ENCODE measurements at places on chromosomes 1 and 21.

DNA sequence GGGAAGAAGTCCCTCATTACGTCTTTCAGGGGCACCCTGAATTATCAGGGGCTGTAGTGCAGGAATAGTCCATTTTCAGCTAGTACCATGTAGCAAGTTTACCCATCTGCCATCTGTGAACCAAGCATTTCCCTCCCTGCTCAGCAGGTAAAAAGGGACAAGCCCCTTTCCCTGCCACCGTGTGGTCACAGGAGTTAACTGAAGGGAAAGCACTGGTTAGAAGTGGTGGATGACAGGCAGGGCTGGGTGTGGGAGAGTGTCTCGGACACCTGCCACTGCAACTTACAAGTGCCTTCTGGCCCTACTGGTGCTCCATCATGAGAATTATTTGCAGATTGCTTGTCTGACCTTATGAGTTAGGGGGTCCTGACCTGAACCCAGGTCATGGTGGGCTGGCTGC, 32.0 kb upstream of the IGSF5 start:
- no peak for DNase-seq

DNA sequence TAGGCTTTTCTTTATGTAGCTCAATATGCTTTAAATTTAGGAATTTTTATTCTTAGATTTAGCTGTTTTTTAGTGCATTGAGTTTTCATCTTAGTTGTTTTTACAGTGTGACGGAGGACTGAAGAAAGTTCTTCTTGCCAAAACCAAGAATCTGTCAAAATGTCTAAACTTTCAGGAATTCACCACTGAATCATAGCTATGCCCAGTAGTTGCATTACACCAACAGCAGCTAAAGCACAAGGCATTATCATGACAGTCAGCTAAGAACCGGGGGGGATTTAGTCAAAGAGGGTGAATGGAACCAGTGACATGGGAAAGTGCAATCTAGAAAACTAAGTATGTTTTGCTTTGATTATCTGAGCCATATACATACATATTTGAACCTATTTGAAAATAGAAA, 6.5 kb upstream of the C1orf146 start:
- no peak for DNase-seq

GRCh38 chr1:65265296-65265650, 44.1 kb upstream of the DNAJC6 start:
- no peak for DNase-seq

GRCh38 chr1:196355206-196355786, 252.9 kb downstream of the KCNT2 start:
- no peak for DNase-seq

DNA sequence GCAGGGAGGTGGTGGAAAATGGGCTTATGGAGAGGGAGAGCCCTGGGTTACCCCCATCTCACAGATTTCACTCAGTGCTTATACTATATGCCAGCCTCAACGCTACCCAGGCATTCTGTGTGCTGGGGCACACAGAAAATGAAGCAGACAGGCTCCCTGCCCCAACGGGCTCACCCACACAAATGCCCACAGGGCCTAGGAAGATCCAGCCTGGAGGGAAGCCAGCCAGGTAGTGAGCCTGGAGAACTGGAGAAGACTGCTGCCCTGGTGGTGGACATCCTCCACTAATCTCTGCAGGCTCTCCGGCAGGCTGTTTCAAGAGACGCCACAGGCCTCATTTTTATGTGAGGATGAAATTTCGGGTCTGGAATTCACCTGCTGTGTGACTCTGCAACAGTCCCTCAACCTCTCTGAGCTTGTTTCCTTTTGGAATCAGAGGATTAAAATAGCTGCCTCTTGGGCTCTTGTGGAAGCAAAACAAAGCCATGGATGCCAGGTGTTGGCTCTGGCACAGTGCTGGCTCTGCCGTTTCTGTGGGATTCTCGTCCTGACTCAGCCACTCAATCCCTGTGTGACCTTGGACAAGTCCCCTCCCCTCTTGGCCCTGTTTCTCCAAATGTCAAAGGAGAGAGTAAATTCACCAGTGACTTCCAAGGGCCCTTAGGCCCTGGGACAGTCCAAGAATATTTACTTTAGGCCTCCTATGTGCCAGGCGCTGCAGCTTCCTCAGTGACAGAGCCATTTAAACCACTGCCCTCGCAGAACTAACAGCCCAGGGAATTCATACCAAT, 3.6 kb downstream of the PAQR7 start:
- DNase-seq = no peak
